Glutamatergic neuron (in vitro differentiated cells): ENCODE measurements at places on chromosomes 11 and 22.

DNA sequence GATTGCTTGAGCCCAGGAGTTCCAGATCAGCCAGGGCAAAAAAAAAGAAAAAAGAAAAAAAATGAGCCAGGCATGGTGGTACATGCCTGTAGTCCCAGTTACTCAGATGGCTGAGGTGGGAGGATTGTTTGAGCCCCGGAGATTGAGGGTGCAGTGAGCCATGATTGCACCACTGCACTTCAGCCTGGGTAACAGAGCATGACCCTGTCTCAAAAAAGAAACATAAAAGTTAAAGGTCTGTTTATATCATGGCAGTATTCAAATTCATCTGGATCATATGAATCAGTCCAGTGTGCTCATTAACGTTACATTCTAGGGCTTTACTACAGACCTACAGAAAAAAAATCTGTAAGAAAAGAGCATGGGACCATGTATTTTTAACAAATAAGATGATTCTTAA is 13.9 kb downstream of the HSD17B12 start:
- DNase-seq: no peak

GRCh38 chr22:38131399-38131798 is 20.9 kb upstream of the BAIAP2L2 start:
- no peak for DNase-seq

GRCh38 chr11:8732748-8733241 is 50.2 kb downstream of the RPL27A start:
- no peak for DNase-seq

DNA sequence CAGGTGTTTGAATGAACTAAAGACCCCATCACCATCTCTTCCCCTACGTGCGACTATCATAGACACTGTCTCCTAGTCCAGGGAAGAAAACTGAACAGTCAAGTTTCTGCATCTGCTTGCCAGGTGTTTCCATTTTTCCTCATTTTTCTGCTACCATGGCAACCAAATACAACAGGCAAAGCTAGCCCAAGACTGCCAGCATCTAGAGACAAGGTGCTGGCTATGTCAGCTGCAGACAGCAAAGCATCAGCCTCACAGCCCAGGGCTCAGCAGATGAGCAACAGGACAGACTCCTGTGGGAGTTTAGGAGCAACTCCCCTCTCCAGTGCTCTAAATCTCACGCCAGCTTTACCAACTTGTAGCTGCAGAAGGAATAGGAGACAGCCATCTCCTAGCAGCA is 124.3 kb downstream of the C11orf58 start:
- DNase-seq: no peak

DNA sequence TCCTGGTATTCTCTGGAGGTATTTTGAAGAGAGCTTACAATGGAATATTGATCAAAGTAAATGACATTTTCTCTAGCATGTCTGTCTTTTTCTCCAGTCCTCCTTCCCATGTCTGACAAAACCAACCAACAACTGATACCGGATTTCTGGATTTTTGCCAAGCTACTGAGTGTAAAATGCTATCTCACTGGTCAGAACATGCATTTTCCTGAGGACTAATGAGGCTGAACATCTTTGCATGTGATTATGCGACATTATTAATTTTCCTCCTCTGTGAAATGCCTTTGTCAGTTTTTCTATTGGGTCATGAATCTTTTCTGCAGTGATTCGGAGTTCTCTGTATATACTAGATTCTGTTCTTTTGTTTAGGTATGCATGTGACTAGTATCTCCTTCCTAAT is 51.4 kb downstream of the CDON start:
- DNase-seq: no peak

DNA sequence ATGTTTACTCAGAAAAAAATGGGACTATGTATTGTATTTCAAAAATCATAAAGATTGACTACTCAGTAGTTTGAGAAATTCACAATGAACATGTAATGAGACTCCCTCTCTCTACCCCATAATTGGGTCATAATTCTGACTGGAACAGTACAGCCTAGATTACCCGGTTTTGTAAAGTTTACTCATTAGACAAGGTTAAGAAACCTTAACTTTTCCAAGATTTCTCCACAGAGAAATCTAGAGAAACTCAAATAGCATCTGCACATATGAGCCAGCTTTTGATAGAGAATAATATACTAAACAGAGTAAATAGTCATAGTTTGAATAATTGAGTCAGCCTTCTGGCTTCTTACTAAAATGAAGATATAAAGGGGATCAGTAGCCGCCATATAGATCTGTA is 331.1 kb upstream of the MPPED2 start:
- DNase-seq: no peak

GRCh38 chr11:12989428-12990161 is 19.5 kb upstream of the RASSF10 start:
- no peak for DNase-seq

- DNase-seq: no peak
Measured at GRCh38 chr11:113494021-113494420, 18.8 kb upstream of the DRD2 start.

DNA sequence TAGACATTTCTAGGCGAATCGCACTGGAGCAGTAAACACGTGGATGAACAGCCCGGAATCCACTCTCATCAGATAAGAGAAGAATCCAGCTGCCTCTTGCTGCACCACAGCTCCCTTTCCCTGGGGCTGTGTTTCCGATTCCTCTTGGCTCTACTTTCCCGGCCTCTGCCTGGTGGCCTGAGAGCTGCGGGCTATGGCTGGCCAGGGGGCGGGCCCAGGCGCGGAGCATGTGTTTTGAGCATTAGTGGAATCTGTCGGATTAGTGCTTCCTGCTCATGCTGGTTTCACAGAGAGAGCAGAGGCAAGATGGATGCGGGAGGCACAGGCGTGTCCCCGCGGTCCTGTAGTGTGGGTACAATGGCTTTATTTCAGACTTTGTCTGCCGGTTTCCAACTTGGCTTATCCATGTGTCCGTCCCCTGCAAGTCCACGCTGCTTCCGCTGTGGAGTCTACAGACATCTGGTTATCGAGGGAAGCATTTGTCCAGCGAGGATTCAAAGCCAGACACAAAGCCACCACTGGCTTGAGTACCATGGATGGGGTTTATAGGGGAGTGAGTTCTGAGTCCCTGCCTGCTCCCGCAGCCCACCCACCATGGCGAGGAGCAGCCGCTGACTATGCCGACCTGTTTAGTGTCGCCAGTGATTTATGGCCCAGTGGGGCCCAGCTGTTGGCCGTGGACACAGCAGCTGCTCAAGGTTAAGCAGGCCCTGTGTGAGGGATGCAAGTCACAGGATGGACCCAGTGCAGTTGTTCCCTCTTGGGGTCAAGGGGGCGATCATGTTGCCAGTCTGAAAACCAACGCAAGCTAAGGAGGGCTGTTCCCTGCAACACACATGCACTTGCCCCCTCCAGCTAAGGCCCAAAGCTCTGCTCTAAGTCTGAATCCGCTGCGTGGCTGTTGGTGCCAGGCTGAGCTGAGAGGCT is 43.3 kb upstream of the EP300 start:
- DNase-seq: peak; percentile 72

DNA sequence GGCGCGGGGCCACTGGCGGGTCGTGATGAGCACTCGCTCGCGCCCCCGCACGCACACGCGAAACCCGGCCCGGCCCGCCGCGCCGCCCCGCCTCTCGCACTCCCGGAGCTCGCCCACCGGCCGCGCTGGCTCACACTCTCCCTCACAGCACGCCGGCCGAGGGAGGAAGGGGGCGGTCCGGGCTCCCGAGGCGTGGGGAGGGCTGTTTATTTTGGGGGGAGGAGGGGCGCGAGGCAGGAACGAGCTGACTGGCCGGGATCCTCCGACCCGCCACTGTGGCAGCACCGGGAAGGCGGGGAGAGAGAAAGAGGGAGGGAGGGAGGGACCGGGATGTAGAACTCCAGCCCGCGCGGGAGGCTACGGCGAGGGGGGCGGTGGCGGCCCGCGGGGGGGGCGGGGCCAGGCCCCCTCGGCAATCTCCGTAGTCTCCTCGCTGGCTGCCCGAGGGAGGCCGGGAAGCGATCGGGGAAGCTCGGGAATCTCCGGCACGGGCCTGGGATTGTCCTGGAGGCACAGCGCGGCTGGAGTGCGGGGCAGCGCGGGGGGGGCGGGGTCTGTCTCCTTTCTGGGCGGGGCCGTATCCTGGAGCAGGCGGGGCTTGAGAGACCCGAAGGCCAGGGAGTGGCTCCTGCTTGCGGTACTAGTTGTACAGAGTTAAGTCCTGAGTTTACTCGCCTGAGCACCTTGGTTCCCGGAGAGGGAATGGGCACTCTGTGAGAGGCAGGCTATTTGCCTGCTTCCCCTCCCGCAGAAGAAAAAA is at the start of gene RBFOX2:
Gene RBFOX2 (minus strand): TSS at position 179 of the 760 bp plus-strand sequence. CDS start 399 bp downstream, outside the sequence.
- peak; percentile 99 for DNase-seq

- DNase-seq: no peak
Measured at GRCh38 chr11:117604336-117604995, 192.6 kb downstream of the DSCAML1 start.

DNA sequence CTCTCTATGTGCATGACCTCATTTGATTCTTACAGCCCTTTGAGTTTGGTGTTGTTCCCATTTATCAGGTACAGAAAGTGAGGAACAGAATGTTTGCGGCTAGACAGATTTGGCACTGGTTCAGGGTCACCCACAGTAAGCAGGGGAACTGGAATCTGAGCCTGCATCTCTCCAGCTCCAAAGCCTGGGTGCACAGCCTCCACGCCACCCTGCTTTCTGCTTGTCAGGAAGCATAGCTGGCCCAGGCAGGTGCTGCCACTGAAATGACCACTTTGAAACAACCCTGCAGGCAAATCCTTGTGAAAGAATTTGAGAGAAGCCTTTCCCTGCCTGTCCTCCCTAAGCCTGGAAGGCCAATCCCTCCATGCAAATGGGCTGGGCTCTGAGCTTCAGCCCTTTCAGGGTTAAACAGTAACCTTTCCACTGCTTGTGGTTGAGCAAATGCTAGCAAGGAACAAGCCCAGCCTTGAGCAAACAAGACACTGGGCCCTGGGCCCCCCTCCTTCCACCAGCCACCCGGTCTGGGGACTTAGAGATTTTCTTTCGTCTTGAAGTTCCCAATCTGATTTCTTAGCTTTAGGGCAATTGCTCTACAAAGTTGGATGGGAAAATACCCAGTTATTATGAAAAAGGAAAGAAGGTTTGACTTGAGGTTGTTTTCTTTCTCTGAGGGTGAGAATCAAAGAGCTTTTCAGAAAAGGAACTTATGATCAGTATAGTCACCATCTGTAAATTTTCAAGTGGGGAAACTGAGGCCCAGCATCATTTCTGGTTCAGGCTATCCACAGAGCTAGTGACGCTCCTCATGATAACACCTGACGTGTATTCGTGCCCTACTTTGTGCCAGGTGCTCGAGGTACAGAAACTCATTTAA is 19.4 kb downstream of the EHF start:
- no peak for DNase-seq

DNA sequence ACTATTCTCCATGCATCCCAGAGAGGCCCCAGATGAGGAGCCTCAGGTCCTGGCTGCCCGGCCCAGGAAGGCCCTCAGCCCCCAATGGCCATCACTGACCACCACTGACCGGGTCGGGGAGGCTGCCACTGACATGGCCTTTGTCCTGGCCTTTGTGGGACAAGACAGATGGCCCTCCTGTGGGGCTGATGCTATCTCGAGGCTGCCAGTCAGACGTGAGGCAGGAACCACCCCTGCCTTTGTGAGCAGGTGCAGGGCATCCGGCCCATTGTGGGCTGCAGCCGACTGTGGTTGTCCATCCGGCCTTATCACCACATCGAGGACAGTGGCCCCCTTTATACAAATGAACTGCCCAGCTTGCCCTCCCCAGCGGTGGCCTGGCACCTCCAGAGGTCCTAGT is 5.5 kb downstream of the GP1BB start:
- no peak for DNase-seq

DNA sequence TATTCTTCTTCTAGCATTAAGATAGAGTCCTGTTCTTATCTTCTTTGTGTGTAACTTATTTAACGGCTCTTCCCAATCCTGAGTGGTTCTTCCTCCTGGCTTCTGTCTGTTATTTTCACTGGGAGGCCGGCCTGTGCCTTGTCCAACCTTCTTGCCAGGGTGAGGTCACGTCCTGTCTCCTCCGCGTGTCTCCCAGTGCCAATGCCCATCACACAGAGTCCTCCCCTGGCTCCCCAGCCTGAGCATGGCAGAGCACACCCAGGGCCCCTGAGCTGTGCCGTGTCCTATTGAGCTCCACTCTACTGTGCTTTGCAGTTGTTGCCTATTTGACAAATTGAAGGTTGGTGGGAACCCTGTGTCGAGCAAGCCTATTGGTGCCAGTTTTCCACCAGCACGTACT is 487.3 kb downstream of the BRD1 start:
- no peak for DNase-seq

GRCh38 chr11:103378931-103379330 is 269.7 kb downstream of the DYNC2H1 start:
- no peak for DNase-seq

DNA sequence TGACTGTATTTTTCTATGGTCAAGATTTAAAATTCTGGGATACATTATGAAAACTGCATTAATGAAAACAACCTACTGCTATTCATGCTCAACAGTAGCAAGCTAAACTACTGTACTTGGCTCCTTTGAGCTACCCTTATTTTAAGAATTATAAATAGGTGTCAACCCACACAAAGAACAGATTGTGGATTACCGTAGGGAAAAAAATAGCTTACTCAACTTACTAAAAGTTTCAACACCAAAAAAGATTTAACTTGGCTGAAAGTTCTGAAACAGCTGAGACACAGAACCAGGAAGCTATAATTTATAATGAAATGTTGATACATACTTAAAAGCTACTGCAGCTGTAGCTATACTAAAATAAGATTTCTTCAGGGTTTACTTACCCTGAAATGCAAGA is 10.1 kb downstream of the LIN7C start:
- DNase-seq: no peak

GRCh38 chr11:32154275-32154674 is 63.4 kb downstream of the RCN1 start:
- DNase-seq: no peak

DNA sequence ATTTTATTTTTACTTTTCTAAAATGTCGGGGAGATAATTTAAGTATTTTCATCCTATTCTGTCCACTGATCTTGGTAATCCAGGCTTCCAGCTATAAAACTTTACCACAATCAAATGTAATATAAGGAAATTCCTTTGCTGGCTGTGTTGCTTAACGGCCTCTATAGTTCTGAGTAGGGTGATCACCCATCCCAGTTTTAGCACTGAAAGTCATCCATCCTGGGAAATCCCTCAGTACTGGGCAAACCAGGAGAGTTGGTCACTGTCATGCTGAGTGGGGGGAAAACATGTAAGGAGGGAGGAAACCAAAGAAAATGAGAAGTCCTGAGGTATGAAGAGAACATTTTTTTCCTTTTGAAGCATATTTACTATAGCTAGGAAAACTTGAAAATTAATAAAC is 12.8 kb upstream of the BACE1-AS start:
- DNase-seq: no peak

DNA sequence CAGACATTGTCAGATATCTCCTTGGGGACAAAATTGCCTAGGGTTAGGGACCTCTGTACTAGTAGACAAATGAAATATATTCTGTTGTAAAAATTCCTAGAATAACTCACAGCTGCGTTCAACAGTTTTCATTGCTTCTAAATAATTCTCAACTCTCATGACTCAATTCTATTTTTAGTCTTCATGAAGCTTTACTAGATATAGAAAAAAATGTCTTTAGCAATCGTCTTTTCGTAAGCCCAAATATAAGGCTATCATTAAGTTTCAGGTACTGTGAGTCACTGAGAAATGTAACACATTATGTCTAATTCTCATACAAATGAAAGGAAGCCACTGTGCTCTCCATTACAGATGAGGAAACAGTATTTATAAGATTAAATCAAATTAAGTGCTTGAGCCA is 6.4 kb downstream of the MMP12 start:
- DNase-seq: no peak
